ENCODE measurements at places on chromosomes 7 and 10.

GRCh38 chr7:23768022-23768421 is 58.0 kb downstream of the STK31 start:
- no peak for DNase-seq

DNA sequence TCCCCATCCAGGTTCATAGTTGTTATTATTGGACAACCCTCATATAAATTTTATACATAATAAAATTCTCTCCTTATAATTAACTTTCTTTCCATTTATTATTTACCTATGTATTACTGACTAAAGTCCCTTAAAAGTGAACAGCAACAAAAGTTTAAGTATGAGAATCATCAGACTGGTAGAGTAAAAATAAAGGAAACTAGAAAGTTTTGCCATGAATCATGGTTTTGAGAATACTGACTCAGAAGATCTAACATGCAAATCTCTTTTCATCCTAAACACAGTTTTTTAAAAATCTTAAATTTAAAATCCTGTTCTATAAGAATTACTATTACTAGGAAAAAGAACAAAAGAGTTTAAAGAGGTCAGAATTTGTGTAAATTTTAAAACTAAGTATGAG is 32.1 kb downstream of the HERC4 start:
- no peak for DNase-seq

GRCh38 chr10:26528715-26529393 is 90.7 kb downstream of the APBB1IP start:
- DNase-seq, result no peak

GRCh38 chr10:117370205-117370604 is 5.0 kb downstream of the PDZD8 start:
- DNase-seq, result no peak

- DNase-seq, result no peak
Observed at GRCh38 chr10:13417459-13418126, 69.5 kb upstream of the SEPHS1 start.

DNA sequence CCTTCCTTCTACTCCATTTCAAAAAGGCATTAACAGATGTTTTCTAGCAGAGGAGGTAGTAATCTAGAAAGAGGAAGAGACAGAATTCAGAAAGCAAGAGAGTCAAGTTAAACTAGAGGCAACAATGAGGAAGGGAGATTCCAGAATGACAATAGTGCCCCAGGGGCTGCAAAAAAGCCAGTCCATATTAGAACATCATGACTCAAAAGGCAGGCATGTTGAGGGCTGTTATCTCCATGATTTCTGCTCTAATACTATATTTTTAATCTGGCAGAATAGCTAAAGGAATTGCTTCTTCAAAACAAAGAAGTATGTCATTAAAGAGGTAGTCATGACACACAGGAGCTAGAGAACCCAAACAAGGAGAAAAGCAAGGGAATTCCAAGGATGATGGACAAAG is 599.6 kb downstream of the INHBA start:
- DNase-seq, result no peak

- no peak for DNase-seq
Observed at GRCh38 chr7:36692456-36692855, 31.8 kb downstream of the AOAH start.

- DNase-seq, result no peak
Observed at GRCh38 chr7:75699993-75700392, 38.7 kb downstream of the HIP1 start.

DNA sequence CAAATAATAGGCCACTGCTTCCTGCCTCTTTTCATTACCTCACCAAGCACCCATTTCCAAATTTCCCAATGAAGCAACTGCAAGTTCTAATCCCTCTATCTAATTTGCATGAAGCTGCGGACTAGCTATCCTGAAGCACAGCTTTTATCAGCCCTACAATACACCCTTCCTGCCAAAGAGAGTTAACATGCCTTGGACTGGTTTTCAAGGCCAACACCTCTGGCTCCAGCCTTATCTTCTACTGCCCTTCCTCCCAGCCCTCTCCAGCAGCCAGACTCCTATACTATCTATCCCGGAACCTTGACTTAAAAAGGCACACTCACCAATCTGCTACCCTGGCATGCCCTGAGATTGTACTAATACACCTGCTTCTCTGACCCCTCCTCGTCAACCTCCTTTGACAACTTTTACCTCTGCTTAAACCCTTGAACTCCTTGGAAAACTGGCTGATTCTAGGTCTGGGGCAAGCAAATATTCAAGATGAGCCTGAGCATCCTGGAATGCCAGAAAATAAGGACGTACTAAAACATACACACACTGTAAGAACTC is 73.4 kb downstream of the SGMS1 start:
- no peak for DNase-seq

- DNase-seq, result no peak
Observed at GRCh38 chr7:12670743-12671520, 16.5 kb upstream of the ARL4A start.

DNA sequence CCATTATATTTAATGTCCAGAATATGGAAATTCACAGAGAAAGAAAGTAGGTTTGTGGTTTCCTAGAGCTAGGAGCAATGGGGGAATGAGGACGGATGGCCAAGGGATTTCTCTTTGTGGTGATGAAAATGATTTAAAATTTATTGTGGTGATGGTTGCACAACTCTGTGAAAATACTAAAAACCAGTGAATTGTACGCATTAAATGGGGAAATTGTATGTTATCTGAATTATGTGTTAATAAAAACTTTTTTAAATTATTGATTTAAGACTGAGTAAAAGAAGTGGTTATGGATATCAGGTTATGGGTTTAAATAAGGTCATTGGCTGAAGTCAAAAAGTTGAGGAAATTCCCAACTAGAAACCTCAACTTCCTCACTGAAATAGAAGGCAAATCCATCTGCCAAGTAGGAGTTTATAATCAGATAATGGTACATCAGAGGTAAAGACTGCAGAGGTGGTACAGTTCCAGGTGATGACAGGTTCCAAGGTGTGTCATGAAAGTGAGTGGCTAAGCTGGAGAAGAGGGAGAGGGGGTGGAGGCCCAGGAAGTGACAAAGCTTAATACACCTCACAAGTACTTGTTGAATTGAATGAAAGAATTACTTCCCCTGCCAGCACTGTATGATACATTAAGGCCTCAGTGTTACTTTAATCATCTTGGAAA is 68.9 kb upstream of the CCDC71L start:
- DNase-seq, result no peak

- DNase-seq, result no peak
Observed at GRCh38 chr10:14111208-14111607, 219.5 kb downstream of the FRMD4A start.

DNA sequence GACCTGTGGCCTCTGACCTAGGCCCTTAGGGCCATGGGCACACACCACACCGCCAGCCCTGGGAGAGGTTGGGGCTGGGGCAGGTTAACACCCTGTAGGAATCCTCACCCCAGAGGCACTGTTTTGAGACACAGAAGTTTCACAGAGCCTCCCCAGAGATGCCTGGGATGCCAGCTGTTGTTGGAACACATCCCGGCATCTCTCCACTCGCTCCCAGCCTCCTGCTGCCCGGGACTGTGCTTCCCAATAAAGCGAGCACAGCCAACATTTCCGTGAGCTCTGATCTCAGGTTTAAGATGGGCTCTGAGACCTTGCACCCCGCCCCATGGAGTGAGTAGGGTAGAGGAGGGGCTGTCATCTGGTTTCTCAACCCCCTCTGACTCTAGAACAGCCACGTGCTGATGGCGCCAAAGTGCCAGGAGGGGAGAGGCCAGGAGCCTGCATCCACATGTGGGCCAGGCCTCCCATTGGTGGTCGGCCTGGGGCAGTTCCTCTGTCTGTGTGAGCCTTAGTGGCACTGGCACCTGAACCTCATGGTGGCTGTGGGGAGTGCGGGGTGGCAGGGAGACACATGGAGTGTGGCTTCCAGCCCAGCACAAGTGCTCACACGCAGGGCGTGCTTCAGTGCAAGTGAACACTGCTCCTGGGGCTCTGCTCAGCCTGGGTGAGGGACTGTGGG is 54.7 kb downstream of the RASGEF1A start:
- DNase-seq, result no peak

GRCh38 chr7:80641548-80641947 is 3.1 kb downstream of the CD36 start:
- DNase-seq, result no peak

- no peak for DNase-seq
Observed at GRCh38 chr10:6476989-6477388, 103.1 kb downstream of the PRKCQ start.

DNA sequence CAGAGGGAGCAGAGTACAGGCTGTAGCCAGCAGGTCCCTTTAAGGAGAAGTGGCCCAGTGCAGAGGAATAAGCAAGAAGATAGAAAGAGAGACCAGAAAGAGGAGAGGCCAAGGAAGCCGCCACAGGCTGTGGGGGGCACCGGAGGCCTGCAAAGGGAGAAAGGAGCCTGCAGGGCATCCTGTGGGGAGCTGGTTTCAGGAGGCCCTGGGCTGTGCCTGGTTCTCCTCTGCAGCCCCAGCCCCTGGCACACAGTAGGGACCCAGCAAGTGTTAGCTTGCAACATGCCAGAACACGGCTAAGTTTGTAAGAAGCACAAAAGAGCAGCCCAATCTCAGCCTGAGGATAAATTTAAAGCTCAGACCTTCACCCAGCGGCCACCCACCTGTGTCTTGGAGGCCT is 12.3 kb upstream of the C10orf71 start:
- no peak for DNase-seq

Measured in T-helper 1 cell (primary cell).